Activated CD4-positive, alpha-beta memory T cell treated with anti-CD3 and anti-CD28 coated beads for 36 hours (primary cell): ENCODE measurements at places on chromosomes 2 and 18. TPM values are rescaled to one million over a fixed set of nuclear protein-coding genes. Genes with fewer than 3 reads are reported as not detected.

- no peak for DNase-seq
Observed at GRCh38 chr2:95232232-95232631, 24.9 kb downstream of the ZNF892 start.

GRCh38 chr2:174522553-174522952 is 35.7 kb upstream of the GPR155 start:
- no peak for DNase-seq

DNA sequence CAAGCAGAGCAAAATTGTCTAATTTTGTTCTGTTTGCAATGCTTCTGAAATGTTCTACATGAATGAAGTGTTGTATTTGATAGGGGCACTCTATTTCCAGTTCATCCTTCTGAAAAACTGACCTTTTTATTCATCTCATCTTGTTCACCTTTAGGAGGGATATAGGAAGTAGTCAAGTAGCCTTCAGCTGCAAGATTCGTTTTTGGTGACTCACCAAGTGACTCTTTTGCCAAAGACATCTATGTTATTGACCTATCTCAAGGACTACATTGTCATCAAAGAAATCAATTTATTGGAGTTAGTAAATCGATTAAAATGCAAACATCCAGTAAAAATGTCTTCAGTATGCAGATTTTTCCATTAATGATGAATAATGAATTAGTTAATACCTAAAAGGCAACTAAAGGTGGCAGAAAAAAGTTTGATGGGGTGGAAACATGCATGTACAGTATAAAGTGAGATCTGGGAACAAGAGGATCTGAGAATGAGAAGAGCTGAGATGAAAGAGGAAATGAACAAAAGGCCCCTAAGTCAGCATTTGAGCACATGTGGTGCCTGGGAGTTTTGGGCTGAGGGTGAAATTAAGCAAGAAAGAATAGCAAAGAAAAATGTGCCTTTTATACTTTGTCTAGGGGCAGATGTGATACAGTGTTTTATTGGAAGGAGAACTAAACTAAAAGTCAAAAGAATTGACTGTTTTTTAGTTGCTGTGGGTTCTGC is 255.1 kb upstream of the LINC00305 start:
- DNase-seq = no peak

DNA sequence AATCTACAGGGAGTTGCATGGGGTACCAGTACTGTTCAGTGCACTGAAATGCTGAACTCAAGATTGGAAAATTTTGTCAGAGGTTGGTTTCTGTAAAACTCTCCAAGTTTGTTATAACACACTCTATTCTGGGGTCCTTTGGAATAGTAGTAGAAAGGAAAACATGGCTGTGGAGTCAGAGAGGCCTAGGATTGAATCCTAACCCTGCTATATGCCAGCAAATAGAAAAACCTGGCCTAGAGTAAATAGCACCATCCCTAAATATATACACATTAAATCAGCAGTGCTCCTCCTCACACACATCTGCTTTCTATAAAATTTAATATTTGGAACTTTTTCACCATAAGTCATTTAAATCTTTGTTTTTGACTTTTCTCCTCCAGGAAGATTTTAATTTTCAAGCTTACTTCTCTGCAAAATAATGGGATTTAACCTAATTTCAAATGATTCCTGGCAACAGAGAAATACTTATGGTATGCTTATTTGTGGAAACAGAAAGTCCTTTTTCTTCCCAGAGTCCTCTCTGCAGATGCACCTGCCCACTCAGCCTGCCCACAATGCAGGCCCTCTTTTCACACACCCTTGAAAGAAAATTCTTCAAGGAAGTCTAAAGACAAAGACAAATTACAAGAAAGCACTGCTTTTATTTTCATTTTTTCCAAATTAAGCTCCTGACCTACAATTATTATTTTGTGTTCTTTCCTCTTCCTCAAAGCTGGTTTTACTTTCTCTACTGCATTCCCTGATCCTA is 197.5 kb upstream of the LRRTM1 start:
- no peak for DNase-seq

DNA sequence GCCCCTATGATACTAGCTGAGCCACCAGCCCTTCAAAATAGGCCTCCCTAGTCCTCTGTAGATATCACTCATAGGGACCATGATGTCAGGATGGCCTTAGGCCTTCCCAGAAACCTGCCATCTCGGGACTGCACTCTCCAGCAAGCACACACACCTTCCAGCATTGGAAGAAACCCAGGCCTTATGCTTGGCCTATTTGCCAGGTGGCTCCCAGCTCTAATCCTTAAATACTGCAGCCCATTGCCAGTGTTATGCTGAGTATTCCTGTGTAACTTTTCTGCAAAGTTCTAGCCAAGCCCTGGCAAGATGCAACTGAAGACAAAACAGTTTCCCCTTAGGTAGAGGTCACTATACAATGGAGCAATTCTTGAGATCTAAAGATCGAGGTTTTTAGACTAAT is 316.5 kb downstream of the SETBP1 start:
- DNase-seq = no peak

DNA sequence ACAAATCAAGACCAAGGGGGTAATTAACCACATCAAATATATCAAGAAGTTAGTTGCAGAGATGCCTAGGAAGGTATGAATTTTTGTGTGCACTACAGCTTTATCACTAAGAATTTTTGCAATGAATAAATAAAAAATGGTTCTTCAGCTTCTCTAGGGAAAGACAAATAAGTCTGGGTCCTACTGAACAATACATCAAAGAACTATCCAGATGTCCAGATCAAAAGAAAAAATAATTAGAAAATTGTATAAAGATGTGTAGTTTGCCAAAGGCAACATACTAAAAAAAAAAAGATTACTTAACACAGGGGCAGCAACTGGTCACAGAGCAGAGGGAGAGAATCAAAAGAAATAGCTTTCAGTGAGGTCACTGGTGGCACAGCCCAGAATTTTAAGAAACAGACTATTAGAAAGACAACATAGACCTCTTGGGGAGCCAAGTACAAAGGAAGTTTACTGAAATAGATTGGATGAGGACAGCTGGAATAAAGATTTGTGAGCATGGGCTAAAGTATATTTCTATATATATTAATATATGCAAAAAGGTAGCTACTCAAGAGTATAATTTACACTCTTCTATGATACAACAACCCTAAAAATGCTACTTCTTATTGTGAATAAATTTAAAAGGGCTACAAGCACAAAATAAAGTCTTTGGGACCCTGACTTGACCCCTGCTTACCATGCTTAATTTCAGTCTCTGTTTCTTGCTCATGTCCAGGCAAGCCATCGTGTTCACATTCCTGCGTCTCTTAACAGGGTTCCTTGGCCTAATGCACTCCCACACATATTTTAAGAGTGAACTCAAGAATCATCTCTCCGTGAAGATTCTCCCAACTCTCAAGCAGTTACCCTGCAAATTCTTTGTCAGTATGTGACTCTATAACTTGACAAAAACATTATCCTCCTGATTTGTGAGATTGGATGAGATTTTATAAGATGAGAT is 99.0 kb upstream of the GRB14 start:
- DNase-seq = no peak

DNA sequence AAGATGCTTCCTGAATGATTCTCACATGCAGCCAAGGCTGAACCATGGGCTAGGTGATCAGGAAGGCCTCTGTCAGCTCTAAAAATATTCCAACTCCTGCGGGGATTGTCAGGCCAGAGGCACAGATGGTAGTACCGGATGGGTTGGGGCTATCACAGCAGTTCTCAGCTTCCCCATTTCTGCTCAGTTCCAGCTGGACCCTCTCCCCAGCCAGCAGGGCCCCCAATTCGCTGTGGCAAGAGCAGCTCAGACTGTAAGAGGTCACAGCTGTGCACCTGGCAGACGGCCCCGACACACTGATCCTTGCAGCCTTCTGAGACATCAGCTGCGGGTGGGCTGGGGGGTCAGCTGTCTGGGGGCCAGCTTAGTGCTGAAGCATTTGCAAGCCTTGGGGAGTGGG is 43.6 kb upstream of the TCF7L1 start:
- no peak for DNase-seq

DNA sequence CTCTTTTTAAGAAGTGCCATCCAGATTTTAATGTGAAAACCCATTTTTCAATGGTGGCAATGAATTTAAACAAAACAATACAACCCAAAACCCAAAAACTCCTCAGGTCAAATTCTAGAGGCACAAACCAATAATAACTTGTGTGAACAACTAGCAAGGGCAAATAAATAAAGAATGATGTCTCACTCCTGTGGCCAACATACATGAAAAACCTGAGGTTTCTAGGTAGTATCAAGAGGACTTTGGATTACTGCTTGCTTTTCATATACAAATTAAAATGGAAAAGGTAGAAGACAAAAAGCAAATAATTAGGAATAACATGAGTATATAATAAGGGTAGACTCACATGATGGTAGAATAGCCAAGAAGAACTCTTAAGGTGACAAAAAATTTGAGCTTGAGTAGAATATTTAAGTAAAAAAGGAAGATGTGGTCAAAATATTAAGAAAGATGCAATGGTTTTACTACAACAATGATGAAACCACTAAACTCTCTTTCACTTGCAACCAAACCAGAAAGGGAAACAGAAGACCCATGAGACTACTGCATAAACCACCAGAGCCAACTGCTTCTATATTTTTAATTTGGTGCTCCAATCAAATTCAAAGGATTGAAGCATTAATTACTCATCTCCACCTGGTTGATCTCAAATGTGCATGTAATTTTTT is 53.5 kb downstream of the DARS1 start:
- DNase-seq = no peak

DNA sequence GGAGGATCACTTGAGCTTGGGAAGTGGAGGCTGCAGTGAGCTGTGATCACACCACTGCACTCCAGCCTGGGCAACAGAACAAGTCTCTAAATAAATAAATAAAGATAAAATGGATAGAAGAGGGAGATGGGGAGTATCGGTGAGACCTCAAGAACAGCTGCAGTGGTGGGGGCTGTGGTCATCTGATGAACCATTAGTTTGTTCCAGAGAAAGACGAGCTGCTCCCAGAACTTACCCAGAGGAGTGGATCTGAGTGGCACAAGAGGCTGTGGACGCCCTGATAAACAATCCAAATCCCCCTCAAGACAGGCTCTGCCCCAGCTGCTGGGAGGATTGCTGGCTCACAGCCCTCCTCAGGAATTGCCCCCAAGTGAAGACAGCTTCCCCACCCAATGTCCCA is 26.7 kb downstream of the TMEM127 start:
- DNase-seq = no peak

DNA sequence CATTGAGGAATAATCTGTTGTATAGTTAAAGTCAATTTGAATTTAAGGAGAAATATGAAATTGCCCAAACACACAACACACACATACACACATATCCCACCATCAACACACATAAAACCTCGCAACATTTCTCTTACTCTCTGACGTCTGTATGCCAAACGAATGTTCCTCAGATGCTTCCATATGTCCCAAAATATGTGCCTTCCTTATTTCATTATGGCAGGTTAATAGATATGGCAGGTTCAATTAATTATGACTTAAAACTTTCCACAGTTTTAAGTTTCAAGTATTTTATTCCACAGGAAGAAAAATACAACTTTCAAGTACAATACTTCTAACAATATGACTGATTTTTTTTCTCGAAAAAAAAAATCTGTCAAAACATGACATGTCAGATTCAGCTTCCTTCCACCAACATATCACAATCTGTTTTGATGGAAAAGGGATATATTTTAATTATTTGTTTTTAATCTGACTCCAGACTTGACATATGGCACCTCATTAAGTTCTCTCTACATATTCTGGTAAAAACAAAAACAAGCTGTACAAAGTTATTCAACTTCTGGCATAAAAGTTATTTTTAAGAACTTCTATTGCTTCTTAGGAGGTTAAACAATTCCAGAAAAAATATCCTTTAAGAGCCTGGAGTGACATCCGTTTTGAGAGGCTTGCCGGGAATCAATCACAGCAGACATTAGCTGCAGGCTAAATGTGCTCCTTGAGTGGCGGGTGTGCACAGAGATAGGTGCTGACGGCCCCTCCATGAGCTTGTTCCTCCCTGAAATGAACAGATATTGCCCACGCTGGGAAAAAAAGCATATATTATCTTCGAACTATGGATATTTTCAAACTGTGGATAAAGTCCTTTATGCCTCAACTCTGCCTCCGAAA is 812.7 kb downstream of the DCDC2C start:
- no peak for DNase-seq

DNA sequence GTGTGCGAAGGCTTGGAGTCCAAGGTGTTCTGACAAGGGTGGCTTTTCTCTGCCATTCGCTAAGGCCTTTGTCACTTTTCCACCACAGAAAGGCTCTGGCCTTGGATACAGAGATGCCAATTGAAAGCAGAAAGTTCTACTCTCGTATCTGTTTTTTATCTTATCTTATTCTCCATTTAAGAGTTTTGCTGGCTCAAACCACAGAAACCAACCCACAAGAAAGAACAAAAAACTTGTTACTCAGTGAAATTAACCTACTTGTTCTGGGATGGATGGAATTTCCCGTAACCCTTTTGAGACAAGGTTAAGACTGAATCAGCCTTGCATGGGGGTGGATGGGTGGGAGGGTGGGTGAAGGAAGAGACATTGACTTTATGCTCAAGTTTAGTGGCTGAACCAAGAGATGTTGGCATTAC is 221.7 kb downstream of the CDH20 start:
- DNase-seq = no peak

GRCh38 chr2:28904802-28905457 is 10.5 kb downstream of the WDR43 start:
- DNase-seq = no peak

DNA sequence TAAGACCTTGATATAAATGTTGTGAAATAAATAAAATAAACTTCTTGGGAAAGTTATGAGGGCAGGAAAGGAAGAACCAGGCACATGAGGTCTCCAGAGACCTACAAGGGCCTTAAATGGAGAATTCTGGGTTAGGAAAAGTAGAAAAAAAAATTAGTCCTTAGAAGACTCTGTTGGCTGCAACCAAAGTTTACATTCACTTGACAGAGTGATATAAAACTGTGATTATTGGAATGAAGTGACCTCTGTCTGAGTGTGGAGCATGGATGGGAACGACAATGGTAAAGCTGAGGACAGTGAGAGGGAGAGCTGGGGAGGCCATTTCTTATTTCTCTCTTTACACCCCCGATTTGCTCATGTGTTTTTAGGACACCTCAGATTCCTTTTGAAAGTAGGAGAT is 29.0 kb upstream of the CAVIN2 start:
- no peak for DNase-seq

- DNase-seq = no peak
Observed at GRCh38 chr2:10879624-10880585, 31.8 kb upstream of the KCNF1 start.

- peak; percentile 79 for DNase-seq
Observed at GRCh38 chr2:174593574-174594203, 3.9 kb downstream of the WIPF1 start.

DNA sequence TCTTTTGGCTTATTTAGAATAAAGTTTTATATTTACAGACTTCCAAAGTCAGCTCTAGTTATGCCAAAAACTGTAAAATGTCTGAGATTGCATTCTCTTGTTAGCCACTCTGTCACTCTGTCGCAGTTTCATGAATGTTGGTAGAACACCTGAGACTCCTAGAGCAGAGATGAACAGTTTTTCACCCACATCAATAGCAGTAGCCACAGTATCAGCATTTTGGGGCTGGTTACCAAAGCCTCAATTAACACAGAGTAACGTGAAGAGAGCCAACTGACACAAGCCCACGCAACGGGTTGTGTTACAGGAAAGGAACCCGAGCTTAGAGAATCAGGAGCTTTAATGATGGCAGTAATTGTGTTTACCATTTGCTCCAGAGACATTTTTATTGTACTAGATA is 443.0 kb upstream of the SLC39A10 start:
- DNase-seq = no peak

ZCCHC2 gene
- 27.5 TPM for total RNA-seq

ASB18 gene
- total RNA-seq = not detected

RGPD3 gene
- 0.24 TPM for total RNA-seq

KCNJ3 gene
- not detected for total RNA-seq

RELCH gene
- total RNA-seq = 17.7 TPM

NOL4 gene
- not detected for total RNA-seq

NR4A2 gene
- 10.0 TPM for total RNA-seq

DSC3 gene
- not detected for total RNA-seq

POTEI gene
- total RNA-seq = not detected

ANKRD30BL gene
- not detected for total RNA-seq

AGFG1 gene
- total RNA-seq = 127 TPM
